Fibroblast of villous mesenchyme (primary cell): ENCODE measurements at places on chromosomes 1 and 21.

- DNase-seq = no peak
Observed at GRCh38 chr1:195251900-195252299, 1356.3 kb downstream of the KCNT2 start.

GRCh38 chr21:31222142-31222541 is 121.9 kb downstream of the TIAM1 start:
- DNase-seq = no peak

GRCh38 chr1:90501281-90501680 is 215.8 kb downstream of the BARHL2 start:
- DNase-seq = no peak

GRCh38 chr21:44552136-44552535 is 831 bp upstream of the KRTAP10-2 start:
- no peak for DNase-seq
